ENCODE measurements at places on chromosomes 4 and X.

DNA sequence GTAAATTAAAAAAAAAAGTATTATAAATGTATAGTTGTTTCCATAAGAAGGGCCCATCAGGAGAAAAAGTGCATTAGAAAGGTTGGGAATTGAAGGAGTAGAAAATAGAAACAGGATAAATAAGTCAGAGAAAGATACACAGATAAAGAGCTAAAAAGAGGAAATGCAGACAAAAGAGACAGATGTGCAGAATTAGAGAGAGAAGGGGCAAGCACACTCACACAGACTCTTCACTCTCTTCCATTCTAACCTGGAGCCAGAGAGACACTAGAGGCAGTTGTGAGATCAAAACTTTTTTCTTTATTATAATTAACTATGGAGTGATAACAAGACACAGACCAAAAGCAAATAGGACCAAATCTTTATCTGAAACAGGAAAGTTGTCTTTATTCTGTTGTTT is 134.1 kb downstream of the CEP135 start:
- DNase-seq, result no peak

DNA sequence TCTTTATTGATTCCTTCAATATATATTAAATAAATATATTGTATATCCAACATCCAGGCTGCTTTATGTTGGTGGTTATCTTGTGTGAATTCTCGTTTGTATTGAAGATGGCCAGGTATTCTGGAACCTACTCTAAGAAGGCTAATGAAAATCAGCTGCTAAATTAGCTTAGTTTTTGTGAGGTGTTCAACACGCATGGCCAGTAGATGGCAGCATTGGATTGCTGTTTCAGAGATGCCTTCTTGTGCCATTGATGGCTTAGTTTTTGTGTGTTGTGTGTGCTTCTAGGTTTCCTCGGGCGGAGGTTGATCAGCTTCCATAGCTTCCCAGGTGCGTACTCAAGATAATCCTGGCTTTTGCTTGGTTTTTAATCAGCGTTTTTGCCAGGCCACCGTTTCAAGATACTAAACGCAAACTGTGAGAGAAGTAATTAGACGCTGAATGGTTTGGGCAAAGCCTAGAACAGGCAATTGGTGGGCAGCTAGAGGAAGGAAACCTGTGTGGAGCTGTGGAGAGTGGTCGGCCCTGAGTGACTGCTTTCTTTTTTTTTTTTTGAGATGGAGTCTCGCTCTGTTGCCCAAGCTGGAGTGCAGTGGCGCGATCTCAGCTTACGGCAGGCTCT is 15.1 kb downstream of the NOCT start:
- peak; percentile 83 for DNase-seq

DNA sequence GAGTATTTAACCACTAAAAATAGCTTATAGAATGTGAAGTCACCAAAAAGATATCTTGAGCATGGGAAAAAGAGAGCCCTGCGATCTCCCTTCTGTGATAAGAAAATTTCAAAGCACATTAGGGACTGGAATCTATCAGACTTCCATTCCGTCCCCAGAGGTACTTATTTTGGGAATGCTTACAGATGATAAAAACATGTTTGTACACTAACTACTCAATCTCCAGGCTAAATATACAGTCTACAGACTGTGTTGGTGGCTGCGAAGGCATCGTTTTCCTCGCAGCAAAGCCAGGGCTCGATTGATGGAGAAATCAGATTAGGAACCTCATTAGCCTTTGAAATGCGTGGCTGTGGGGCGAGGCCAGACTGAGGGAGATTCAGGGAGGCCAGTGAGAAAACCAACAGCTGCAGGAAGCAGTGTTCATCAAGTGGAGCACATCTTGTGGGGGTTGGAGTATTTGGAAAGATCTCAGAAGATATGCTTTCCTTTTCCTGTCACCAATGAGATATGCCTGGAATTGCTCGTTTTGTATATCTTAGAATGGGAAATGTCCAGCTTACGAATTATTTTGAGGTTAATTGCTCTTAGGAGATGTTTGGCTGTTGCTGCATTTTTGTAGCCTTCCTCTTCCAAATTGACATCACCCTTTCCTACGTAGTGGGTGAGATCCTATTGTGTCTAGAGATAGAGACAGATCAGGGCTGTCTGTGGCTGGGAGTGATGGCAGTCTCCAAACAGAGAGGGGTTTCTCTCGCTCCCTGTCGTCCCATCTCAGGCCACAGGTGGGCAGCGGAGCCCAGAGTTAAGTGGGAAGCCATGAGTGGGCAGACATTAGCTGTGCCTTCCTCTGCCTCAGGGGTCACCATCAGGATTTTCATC is 224.9 kb upstream of the FAT1 start:
- DNase-seq, result no peak

DNA sequence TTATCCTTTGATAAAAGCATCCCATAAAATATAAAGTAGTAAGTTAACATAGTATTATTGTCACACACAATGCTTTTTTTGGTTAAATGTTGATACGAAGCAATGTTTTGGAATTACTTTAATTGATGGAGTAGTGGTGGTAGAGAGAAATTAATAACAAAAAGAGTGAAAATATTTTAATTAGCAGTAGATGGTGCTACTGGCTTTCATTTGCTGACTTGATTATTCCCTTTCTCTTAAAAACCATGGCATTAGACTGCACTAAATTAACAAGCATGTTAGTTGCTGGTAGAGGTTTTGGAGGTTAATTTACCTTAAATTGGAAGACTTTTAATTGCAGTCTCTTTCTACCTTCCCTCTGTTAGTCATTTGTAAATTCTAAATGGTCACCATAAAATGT is 8.9 kb upstream of the DCK start:
- no peak for DNase-seq

DNA sequence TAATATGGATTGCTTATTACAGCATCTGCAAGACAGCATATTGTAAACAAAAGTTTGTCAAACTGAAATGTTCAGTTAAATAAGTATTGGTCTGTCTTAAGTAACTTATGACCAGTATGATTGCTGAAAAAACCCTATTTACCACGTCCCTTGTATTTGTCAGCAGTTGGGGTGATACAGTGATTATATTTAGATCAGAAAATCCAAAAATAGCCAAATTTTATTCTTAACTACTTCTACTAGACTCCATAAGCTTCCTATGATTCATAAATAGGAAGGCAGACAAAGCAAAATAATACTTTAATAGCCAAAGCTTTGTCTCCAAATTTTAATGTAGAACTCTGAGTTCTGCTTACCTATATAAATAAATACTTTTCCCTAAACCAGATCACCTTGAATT is 45.3 kb downstream of the TBCK start:
- DNase-seq, result no peak

GRCh38 chrX:13074297-13075262 is 30.2 kb upstream of the FAM9C start:
- no peak for DNase-seq

DNA sequence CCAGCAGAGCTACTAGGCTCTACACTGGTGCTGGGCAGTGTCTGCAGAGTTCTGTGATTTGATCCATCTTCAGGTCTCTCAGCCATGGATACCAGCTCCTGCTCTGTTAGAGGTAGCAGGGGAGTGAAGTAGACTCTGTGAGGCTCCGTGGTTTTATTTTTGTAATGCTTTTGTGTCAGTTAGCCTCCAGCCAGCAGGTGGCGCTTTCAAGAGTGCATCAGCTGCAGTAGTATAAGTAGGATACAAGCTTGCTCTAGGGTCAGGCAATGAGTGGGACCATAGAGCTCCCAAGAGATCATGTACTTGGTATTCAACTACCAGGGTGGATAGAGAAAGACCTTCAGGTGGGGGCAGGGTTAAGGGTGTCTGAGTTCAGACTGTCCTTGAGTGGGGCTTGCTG is 362.5 kb upstream of the TRAM1L1 start:
- DNase-seq, result no peak

- DNase-seq, result no peak
Observed at GRCh38 chr4:81062001-81062400, 31.5 kb downstream of the BMP3 start.

GRCh38 chr4:95394752-95395306 is 153.9 kb downstream of the UNC5C start:
- DNase-seq, result no peak

- DNase-seq, result no peak
Observed at GRCh38 chr4:81214144-81214880, 710 bp downstream of the PRKG2 start.

DNA sequence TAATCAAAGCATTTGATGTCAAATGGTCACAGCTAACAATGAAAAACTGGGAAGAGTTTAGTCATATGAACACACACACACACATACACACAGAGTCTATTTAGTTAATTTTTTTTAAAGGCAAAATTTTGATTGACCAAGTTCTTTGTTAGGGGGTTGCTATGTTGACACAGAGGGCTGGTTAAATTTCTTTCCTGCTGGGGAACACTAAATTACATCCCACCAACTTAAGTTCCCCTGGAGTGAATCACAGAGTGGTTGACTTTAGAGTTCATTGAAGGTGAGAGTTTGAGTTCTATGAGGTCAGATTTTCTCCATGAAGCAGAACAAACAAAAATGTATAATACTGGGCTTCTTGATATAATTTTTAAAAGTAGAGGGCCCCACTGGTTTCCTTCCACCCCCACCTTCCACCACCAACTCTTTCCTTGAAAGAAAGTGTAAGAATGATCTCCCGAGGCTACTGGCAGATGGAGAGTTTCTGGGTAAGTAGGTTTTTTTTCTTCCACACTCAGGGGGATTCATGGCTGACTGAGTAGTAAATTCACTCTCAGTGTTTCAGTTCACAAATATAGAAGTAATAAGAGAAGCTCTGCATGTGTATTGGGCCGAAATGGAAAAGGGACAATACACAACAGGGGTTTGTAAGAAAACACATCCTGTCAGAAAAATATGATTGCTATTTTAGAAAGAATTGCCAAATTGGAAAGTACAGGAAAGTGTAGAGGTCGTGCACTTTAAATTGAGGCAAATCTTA is 917.0 kb upstream of the LCORL start:
- DNase-seq, result no peak

GRCh38 chrX:152632445-152633097 is 5.1 kb upstream of the GABRQ start:
- peak; percentile 14 for DNase-seq

- no peak for DNase-seq
Observed at GRCh38 chrX:8845060-8845459, 43.9 kb upstream of the FAM9A start.

- DNase-seq, result no peak
Observed at GRCh38 chrX:105694839-105695238, 127.5 kb upstream of the NRK start.

DNA sequence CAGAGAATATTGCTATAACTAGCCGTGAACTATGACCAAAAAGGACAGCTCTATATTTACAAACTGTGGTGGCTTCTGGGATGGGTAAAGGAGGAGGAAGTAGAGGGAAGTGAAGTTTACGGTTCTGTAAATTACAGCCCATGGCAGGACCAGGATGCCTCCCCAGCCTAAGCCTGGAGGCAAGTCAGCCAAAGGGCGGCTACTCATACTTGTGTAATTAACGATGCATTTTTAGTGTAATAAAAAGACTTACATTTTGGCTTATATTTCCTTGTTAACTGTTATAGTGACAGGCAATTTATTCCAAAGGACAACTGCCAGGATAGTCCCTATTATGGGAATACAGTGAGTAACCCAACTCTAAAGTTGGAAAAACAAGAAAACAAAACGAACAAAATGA is 139.9 kb upstream of the OTUD4 start:
- no peak for DNase-seq

- DNase-seq, result no peak
Observed at GRCh38 chr4:187826725-187827124, 168.8 kb upstream of the ZFP42 start.

DNA sequence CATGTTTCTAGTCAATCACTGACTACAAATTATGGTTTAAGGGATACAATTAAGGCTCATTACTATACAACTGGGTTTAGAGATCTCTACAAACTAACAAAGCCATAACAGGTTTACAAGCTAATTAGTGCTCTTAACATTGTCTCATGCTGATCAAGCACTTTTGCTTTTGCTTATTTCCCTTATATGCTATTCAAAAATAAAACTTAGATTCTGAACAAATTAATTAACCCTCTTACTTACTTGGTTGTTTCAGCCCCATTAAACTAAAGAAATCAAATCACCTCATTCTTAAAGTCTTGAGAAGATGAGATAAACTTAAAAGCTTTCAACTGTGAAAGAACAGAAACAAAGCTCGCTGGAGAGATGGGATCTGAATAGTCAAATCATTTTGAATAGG is 2024.5 kb upstream of the ADGRL3 start:
- DNase-seq, result no peak

- DNase-seq, result no peak
Observed at GRCh38 chr4:145203410-145203809, 23.0 kb upstream of the OTUD4 start.

GRCh38 chrX:46628460-46629371 is 55.2 kb downstream of the CHST7 start:
- DNase-seq, result no peak

DNA sequence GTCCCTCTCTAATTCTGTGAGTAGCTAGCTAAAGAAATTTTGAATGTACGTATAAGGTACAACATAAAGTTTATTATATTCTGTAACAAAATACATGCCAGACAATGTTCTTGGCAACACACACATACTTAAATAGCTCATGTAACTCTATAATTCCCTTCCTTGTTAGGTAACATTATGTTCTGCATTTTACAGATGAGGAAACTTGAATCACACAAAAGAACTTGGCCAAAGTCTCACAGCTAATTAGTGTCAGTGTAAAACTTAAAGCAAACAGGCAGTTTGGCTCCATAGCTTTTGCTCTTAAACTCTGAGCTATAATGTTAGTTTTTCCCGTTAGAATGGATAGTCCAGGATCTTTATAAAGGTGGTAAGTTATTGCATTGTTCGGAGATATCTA is 1091.8 kb upstream of the SLIT2 start:
- DNase-seq, result no peak

DNA sequence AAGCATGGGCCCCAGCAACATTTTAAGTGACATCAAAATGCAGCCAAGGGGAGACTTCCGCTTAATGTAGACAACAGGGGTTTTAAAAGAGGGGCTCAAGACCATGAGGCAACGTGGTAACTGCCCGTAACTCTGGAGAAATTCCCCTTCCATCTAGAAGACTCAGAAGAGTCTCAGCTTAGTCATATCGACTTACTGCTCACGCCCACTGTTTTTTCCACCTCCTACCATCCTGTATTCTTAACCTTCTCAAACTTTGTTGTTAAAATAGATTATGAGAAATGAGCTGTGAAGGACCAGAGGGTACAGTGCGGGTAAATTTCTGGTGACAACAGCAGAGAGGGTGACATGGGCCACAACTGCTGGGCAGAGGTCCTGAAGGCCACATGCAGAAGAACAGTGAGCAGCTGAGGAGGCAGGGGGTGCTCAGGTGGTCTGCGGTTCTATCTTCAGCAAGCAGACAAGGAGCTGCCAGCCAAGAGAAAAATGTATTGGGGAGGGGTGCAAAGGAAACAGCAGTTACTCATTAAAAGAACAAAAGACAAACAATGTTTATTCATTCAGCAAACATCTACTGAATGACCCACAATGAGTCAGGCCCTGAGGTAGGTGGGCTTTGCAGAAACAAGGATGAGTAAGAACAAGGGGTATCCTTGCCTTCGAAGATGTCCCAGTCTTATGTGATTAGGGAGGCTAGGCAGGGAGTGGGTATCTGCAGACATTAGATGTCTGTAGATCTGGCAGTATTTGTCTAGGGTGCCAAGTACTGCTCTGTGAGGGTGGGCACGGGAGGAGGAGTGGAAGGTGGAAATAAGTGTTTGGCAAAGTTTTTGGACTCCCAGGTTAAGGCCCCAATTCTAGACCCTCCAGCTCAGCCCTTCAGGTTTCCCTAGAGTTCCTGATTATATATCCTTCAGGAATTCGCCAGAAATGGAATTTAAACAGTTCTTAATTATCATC is 175.3 kb downstream of the TSPAN5 start:
- DNase-seq, result no peak

- no peak for DNase-seq
Observed at GRCh38 chr4:104591510-104591911, 96.8 kb upstream of the CXXC4 start.

- no peak for DNase-seq
Observed at GRCh38 chr4:74054483-74055047, 16.1 kb upstream of the CXCL3 start.

Measured in glomerular endothelial cell (primary cell).